ENCODE measurements at places on chromosomes 5 and 9.

GRCh38 chr5:73733219-73733618 is 107.2 kb downstream of the ARHGEF28 start:
- no peak for DNase-seq

- DNase-seq, result no peak
Observed at GRCh38 chr9:111852291-111852690, 44.3 kb upstream of the UGCG start.

DNA sequence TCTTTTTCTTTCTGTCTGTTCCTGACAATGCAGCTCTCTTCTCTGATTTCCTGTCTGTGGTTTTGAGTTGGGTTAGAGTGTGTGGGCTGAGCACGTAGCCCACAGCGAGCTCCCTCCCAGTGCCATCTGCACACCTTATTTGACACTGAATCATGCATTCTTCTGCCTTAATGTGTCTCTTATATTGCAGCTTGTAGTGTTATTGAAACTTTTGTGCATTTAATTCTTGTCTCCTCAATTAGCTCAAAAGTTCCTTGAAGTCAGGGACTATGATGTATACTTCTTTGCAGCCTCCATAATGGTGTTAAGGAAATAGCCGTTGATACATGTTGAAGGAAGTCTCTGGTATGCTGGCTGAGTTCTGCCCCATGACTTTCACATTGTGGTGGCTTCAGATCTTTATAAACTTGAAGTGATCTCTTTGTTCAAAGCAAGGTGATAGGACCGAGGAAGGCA is 576.2 kb upstream of the CLINT1 start:
- peak; percentile 36 for DNase-seq

GRCh38 chr5:58761407-58761806 is 178.5 kb downstream of the RAB3C start:
- DNase-seq, result no peak

GRCh38 chr5:88882276-88883038 is 527 bp downstream of the MEF2C start:
- no peak for DNase-seq

DNA sequence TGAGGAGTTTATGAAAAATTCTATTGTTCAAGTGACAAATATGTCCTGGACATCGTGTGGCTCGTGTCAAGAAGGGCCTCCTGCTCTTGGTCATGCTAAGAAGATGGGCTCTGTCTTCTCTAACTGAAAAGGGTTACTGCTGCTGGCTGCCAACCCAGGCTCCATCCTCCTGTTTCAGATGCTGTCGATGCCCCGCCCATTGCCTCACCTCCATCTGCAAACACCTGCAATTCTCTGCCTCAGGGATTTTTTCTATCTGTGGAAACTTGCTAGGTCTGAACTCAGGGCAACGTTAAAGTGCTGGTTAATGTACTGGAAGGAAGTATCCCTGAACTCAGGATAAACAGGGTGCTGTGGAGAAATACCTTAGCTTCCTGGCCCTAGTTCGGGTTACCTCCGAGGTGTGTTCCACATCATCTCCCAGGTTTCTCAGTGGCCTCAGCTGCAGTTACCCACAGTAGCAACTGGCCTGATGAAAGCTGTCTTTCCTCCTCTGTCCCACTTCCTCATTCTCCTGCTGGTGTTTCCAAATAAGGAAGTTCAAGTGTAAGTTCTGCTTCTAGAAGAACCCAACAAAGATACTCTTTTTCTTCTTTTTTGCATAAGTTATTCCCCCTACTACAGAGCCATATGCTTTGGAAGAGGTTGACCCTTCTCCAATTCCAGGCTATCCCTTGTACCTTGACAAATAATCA is 151.7 kb upstream of the SMIM23 start:
- DNase-seq, result peak; percentile 55

DNA sequence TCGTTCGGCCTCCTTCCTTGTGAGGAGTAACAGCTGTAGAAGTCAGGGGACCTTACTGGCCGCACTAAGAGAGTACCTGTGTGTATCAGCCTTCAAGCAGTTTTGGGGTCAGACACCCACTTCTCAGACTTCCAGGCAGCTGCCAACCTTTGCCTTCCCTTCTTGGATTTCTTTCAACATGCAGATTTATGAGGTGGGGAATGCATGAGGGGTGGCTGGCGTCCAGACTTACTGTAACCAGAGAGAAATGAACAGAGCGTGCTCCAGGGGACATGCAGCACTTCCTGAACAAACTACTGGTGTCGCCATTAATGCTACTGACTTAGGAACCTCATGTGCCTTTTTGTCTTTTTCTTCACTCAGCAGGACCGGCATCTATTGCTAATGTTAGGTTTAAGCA is 46.7 kb downstream of the INSYN2B start:
- DNase-seq, result no peak

GRCh38 chr5:15391704-15392397 is 108.1 kb upstream of the FBXL7 start:
- DNase-seq, result no peak

- DNase-seq, result no peak
Observed at GRCh38 chr9:107971241-107971640, 481.7 kb upstream of the KLF4 start.

DNA sequence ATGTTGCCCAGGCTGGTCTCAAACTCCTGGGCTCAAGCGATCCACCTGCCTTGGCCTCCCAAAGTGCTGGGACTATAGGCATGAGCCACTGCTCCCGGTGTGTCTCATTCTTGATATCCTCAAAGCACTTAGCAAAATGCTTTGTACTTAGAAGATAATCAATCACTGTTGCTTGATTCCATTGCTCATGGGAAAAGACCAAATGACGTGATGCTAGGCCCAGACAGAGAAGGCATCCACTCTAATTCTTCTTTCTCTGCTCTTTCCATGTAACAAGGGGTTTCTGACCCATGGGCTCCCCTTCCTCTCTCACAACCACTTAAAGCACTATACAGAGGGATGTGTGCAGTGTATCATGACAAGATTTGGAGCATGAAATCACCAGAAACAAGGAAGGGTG is 83.0 kb downstream of the APBA1 start:
- DNase-seq, result no peak

DNA sequence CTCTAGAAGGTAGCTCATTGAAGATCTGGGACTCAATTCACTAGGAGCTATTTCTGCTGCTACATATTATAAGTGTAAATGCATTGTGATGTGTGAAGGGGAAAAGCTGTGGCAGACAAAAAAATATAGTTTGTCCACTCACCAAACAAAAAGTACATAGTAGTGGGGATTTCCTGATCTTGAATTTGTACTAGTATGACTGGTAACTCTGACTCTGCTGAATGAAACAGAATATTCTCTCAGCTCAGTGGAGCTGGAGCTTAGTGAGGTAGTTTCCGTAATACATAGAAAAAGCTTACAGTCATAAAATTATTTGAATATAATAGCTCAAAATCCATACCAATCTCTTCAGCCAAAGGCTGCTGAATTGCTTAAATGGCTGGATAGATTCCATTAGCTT is 455.6 kb upstream of the CD180 start:
- peak; percentile 15 for DNase-seq

GRCh38 chr9:88936668-88937067 is 54.6 kb upstream of the S1PR3 start:
- no peak for DNase-seq

DNA sequence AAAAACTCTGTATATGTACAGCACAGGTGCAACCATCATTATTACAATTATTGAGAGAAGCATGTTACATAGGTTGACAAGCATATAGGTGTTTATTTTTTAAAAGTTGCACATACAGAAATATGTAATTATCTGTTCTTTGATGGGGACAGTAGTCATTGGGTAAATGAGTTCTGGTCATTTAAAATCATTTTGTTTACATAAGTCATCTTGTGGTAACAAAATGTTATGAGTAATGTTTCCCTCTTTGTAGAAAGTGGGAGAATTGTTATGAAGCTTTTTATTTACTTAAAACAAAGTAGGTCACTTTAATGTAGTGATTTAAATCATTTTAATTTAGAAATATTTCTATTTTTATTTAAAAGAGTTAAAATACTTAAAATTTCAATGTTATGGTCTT is 33.8 kb upstream of the FBXL17 start:
- DNase-seq, result no peak

GRCh38 chr5:174829511-174829864 is 105.1 kb downstream of the MSX2 start:
- no peak for DNase-seq

- no peak for DNase-seq
Observed at GRCh38 chr9:72985746-72986145, 32.9 kb upstream of the ALDH1A1 start.

- no peak for DNase-seq
Observed at GRCh38 chr5:125150041-125150669, 403.7 kb upstream of the ZNF608 start.

DNA sequence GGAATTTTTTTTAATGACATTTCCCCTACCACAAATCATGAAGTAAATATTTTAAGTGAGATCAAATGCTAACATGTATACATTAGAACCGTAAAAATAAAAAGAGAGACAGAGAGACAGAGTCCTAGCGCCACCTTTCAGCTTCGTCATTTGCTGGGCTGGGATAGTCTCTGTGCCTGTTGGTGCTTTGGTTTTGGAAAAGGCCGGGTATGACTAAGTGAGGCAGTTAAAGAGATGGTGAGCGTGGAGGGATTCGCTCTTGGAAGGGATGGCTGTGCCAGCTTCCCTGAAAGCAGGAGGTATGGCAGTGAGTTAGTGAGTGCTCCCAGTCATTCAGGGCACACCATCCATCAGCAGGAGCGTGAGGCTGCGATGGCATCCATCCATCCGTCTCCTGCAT is 729.6 kb upstream of the WWC1 start:
- DNase-seq, result no peak

DNA sequence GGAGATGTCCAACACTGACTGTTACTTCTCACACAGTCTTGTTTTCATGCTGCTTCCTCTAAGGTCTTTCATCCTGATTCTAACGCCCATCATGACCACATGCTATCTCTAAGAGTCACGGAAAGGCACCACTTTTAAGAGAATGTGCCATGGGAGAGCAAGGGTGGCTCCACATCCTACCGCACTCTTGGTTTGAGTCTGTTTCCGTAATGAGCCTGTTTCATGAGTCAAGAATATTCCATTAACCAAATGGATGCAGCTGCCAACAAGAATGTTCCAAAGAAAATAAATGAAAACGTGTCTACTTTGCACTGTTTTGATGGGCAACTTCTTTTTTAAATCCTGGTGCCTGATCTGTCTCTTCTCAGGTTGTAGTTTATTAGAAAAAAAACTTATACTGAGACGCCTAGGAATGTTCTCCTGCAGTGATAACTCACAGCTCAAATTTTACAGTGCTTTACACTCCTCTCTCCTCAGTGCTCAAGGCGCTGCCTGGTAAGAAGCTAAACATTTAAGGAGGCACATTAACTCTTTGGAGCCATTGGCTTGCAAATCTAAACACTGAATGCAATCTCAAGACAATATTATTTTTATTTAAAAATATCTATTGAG is 124.3 kb downstream of the FGF1 start:
- no peak for DNase-seq

- DNase-seq, result no peak
Observed at GRCh38 chr5:179142434-179143198, 82.4 kb downstream of the ZNF354C start.

GRCh38 chr9:4849369-4849768 is 56.6 kb downstream of the RCL1 start:
- no peak for DNase-seq

GRCh38 chr9:6761306-6761705 is 3.5 kb downstream of the KDM4C start:
- DNase-seq, result no peak

GRCh38 chr9:109381011-109381729 is 60.3 kb upstream of the EPB41L4B start:
- DNase-seq, result peak; percentile 44

GRCh38 chr9:35048511-35048910 is 23.9 kb downstream of the VCP start:
- DNase-seq, result no peak

DNA sequence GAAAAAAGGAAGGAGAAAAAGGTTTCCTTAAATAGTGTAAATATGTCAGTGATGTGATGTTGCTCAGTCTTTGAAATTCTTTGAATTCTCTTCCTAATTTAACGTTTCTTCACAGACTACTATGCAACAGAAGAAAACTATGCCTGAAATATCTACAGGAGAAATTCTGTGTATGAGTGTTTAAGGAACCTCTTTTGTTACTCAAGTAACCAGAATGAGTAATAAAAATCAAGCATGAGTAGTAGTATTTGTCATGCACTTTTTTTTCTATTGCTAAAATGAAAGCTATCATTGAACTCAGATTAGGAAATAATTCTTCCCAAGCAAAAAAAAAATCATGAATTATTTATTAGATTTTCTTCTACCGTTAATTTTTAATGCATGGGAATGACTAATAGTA is 20.3 kb upstream of the THG1L start:
- DNase-seq, result no peak

DNA sequence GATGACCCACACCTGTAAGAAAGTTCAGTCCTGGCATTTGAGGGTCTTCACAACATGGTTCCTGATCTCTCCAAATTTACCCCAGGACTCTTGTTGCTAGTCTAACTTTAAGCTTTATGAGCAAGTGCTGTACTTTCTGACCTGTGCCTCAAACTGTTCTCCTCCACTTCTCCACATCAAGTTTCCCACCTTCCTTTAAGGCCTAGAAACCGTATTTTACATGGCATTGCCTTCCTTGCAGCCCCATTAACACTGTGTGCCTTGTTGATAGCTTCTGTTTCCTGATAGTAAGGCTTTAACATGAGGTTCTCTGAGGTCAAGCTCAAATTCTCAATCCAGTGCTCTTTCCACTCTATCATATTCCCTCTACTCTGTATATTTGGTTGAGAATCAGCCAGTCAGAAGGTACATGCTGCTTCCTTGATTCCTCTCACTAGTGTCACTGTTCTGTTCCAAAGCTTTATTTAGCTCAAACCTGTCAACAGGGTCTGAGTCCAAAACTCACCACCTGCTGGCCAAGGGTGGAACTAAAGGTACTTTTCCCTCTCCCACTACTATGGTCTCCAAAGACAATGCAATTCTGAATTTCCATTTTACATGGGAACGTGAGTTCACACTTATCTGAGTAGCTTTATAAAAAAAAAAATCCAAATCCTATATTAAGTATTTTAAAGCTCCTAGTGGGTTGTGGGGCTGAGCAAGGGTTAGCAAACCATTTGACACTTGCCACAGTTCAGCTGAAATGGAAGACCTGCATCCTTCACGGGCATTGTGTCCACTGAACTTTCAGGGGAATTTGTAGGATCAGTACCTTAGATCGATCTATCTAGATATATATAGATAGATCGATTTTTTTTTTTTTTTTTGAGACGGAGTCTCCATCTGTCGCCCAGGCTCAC is 21.1 kb downstream of the VCP start:
- DNase-seq, result peak; percentile 61

DNA sequence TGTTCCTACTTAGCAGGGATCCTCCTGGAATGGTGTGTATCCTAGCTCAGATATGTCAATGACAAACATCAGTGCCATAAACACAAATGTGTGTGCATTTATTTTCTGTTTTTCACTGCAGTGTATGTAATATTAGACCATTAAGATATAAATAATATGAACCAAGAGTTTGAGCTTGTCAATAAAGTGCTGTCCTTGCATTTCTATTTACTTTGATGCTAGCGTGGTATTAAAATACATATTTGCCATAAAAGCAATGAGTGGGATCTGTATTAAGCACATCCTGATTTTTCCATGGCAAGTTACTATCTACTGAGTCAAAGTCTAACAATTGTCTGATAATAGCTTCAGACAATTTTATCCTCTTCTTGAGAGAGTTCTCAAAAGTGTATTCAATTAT is 157.6 kb downstream of the DIRAS2 start:
- DNase-seq, result no peak

Data from GM20000 (cell line).